ENCODE measurements at places on chromosomes 16 and 17.

DNA sequence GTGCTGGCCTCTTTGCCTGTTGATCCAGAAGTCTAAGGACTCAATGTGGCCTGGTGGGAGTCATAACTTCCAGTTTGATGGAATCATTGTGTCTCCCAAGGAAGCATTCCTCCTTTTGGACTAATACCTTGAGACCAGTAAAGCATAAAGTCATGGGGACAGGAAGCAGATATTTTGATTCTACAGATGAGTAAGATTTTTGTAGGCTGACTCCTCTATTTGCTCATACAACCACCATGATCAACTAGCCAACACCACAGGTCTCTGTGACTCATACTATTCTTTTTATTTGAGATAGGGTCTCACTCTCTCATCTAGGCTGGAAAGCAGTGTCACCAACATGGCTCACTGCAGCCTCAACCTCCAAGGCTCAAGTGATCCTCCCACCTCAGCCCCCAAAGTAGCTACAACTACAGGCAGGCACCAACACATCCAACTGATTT is 6.2 kb downstream of the MT2A start:
- no peak for DNase-seq

DNA sequence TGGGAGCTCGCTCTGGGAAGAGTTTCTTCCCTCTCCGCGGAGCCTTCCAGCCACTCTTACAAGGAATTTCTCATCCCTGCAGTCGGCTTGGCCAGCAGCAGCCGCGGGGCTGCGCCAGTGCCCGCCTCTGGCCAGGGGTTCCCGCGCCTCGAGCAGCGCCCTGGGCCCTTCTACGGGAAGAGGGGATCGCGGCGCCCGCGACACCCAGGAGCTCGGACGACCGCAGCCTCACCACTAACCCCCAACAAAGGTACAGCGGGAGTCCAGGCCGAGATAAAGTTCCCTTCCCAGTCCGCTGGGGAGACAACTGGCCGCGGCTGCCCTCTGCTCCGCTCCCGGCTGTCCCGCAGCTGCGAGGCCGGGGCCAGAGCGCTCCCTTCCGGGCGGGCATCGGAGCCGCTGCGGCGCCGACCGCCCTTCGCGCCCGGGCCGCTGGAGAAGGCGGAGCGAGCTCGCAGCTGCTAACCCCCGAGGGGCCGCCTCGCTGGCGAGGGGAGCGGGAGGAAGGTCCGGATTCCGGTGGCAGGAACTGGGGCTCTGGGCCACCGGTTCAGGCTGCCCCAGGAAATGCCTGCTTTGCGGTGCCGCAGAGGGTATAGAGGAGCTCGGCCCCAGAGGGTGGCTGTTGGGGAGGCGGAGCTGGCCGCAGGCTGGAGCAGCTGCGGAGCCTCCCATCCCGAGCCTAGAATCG is 3.6 kb upstream of the HS3ST3B1 start:
- DNase-seq, result no peak

GRCh38 chr16:14423344-14423743 is 206.7 kb downstream of the PARN start:
- DNase-seq, result no peak

DNA sequence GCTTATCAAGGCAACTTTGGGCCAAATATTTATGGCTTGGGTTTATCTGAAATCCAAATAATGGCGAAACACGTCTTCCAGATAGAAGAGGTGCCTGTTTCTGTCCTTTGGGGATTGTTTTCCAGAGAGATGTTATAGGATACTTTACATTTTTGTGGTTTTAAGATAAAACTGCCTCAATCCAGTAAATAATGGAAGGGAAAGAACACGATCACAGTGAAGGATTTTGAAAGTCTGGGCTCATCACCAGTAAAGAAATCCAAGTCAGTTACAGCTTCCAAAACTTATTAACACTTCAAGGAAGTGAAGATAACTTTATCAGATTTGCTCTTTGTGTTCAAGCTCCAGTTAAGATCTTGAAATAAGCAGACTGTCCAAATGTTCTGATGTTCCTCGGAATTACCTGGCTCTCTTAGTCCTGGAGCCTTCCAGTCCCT is 30.1 kb downstream of the DNAH2 start:
- DNase-seq, result no peak

- no peak for DNase-seq
These were observed 74.1 kb upstream of the CDH5 start for GRCh38 chr16:66292241-66292935.

GRCh38 chr17:2904135-2904534 is 107.9 kb downstream of the RAP1GAP2 start:
- no peak for DNase-seq

GRCh38 chr17:76528528-76529223 is 8.8 kb downstream of the CYGB start:
- no peak for DNase-seq

- DNase-seq, result no peak
These were observed 111.8 kb downstream of the N4BP1 start for GRCh38 chr16:48497932-48498768.

DNA sequence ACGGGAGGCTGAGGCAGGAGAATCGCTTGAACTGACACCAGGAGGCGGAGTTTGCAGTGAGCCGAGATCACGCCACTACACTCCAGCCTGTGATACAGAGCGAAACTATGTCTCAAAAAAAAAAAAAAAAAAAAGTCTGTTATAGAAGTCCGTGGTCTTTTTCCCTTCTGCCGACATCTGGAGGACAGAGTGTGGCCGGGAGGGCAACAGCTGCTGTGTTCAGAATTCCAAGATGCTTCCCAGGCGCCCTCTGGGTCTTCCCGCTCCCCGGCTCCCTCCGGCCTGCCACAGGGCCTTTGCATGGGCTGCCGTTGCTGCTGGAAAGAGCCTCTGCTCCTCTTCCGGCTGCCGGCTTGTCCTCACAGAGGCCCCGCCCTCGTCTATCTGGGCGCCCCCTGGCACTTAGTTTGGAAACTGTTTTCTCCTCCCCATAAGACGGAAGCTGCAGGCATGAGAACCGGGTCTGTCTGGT is 2.4 kb upstream of the CACNA1H start:
- DNase-seq, result no peak

GRCh38 chr16:85361441-85362118 is 249.3 kb upstream of the CIBAR2 start:
- no peak for DNase-seq
